ENCODE measurements at places on chromosomes 12 and 14.

GRCh38 chr14:96735526-96735925 is 61.7 kb upstream of the VRK1 start:
- no peak for DNase-seq

GRCh38 chr14:80522411-80522810 is 311.1 kb upstream of the DIO2 start:
- no peak for DNase-seq

DNA sequence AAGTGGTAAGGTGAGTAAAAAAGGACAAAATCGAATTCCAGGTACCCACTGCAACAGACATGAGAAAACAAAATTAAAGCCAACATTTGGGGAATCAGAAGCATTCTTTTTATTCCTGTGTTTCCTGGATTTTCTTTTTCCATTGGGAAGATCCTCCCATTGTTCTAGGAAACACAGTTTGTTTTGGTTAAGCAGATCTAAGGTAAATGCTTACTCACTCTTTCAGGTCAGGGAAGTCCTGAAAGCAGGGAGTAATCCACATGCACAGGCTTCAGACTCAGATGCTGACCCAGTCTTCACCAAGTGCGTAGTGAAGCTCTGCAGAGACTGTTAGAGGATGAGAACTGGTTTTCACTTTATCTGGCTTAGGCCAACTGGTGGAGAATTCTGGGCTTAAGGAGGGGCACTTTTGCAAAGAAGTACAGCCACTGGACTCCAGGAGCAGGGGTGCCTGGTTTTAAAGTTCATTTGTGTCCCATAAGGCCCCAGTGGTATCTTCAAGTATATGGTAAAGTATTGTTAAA is 57.7 kb downstream of the RPAP3 start:
- DNase-seq = no peak

GRCh38 chr14:76918782-76919394 is 92.7 kb downstream of the LRRC74A start:
- peak; percentile 56 for DNase-seq

- DNase-seq = no peak
These were observed 24.8 kb upstream of the FKBP4 start for GRCh38 chr12:2769866-2770533.

DNA sequence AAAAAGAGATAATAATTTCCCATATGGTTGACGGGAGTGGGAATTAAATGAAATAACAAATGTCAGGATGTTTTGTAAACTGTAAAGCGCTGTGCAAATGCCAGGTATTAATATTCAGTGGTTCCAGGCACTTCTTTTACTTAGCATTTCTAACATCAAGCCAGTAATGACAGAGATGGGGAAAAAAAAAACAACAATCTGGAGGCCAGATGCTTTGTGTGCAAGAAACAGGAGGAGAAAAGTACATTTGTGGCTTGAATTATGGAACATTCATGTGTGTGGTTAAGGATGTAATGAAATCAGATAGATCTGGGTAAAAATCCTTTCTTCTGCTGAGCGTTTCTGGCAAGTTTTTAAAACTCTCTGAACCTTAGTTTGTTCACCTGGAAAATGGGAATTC is 509.6 kb downstream of the FUT8 start:
- DNase-seq = no peak

- DNase-seq = no peak
These were observed 834.7 kb downstream of the GALC start for GRCh38 chr14:87158283-87158682.

DNA sequence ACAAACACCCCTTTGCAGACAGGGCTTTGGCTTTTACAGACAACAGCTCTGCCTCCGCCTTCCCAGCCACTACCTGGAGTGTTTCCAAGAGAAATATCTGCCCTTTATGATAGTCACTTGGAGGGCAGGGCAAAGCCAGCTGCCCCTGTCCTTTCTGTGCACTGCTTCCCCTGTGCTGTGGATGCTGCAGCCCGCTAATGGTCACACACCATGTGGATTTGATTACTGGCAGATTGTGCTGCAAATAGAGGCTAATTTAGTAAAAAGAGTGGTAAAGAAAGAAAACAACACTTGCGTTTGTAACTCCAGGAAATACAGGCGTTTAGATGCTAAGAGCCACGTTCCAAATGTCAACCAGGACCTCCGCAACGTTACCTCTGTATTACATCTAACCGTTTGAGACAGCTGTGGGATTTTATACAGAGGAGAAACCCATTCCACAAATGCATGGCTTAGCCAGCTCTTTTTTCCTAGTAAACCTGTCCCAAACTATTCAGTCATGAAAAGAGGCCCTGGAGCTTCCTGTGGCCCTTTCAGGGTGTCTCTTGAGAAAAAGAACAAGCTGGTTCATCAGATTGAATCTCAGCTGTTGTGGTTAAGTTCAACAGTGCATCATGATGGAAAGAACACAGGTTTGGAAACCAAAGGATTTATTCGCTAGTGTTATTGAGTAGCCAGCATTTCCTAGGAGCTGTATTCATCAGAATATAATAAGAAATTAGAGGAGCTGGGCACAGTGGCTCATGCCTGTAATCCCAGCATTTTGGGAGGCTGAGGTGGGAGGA is 30.1 kb upstream of the PWP1 start:
- no peak for DNase-seq

DNA sequence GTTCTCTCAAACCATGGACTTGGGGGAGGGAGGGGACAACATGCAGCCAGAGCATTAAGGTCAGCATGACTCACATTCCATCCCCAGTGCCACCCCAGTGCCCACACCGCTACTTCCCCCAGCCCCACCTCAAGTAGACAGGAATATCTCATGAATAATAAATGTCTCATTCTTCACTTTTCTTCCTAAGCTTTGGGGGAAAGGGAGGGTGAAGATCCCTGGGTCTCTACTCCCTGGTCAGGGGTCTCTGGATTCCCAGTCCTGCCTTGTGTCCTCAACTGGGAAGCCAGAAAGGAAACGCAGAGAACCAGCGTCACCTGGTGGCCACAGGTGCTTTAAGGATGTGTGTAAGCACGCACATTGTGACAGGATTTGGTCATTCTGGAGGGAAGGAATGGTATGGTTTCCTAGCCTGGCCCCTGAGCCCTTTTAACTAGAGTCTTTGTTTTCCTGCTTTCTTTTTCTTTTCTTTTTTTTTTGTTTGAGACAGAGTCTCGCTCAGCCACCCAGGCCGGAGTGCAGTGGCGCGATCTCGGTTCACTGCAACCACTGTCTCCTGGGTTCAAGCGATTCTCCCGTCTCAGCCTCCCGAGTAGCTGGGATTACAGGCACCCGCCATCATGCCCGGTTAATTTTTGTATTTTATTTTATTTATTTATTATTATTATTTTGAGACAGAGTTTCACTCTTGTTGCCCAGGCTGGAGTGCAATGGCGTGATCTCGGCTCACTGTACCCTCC is 3.4 kb downstream of the GPR84 start:
- peak; percentile 62 for DNase-seq

- DNase-seq = no peak
These were observed 210.1 kb downstream of the RGS6 start for GRCh38 chr14:72142328-72142727.

GRCh38 chr12:28540324-28540714 is 350.1 kb downstream of the CCDC91 start:
- no peak for DNase-seq

DNA sequence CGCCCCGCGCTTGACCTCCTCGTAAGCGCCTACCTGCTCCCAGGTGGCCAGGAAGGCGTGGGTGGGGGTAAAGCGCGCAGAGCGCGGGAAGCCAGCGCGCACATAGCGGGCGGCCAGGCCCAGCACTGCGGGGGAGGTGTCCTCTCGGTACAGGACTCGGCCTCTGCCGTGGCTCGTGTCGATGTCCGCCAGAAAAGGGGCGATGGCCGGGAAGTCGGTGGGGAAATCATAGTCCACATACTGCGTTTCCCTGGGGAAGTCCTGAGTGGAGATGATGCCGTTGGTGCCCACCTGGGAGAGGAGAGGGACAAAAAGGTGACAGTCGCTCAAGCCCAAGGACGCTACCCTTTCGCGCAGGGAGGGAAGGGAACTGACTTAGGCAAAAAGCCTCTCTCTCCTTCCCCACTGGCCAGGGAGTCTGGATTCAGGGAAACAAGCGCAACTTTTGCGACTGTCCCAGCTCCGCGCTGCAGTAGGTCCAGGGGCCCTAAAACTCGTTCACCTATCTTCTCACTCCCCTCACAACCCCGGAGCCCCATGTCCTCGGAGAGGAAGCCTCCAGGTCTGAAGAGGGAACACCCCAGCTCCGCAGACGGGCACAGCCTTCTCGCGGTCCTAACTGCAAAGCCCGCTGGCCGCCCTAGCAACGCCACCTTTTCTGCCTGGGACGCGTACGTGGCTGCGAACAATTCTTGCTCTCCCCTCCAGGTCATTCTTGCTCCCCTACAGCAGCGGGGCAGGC is 815 bp downstream of the NID2 start:
- DNase-seq = no peak

GRCh38 chr12:50706606-50707005 is 57.3 kb upstream of the ATF1 start:
- DNase-seq = no peak

GRCh38 chr12:113940357-113941207 is 25.5 kb downstream of the RBM19 start:
- no peak for DNase-seq

- DNase-seq = no peak
These were observed 50.3 kb downstream of the SYT1 start for GRCh38 chr12:78914859-78915331.

DNA sequence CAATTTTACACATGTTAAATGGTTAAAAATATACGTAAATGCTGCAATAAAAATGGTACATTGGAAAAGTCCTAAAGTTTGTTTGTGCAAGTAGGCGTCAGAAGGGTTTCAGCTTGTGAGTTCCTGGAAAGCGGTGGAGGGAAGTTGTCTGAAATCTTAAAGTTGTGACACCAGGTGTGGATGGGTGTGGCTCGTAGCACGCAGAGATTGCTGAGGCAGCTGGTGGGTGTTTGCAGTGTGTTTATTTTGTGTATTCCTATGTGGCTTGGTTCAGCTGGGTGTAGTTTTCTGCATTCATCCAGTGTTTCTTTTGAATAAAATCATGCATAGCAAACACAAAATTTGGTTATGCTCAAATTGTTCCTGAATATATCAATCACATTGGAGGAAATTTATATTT is 136.8 kb upstream of the TBX3 start:
- DNase-seq = no peak

GRCh38 chr12:124422570-124423523 is 128.0 kb downstream of the RFLNA start:
- DNase-seq = peak; percentile 54

- DNase-seq = no peak
These were observed 39.4 kb downstream of the TMTC1 start for GRCh38 chr12:29744365-29744764.

DNA sequence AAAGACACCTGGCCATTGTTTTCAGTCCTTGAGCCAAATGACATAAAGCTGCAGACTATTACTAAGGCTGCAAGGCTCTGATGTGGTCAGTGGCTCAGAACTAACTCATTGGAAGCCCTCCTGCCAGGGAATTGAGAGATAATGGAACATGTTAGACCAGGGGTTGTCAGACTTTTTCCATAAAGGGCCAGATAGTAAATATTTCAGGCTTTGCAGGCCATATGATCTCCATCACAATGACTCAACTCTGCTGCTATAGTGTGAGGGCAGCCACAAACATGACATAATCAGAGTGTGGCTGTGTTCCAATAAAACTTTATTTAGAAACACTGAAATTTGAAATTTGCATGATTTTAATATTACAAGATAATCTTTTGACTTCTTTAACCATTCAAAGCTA is 140.3 kb downstream of the TMEM30B start:
- DNase-seq = no peak

DNA sequence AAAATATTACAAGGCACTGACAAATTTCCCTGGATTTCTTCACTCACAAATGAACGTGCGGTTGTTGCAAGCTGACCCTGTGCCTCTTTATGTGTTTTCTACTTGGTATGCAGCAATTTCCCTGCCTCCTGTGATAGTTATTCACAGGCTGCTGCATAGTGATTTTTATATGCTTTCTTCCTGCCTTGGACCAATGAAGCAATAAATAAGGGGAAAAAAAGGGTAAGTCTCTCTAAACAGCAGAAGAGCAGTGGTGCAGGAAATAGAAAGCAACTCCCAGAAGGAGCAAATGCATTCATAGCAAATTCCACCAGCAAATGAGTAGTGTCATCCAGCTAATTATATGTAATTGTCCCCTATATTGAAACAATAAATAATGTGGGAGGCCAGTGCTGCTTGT is 737.9 kb downstream of the GALC start:
- DNase-seq = no peak

GRCh38 chr14:100384819-100385813 is 62.0 kb downstream of the SLC25A47 start:
- no peak for DNase-seq

GRCh38 chr12:84955298-84955697 is 42.7 kb upstream of the SLC6A15 start:
- no peak for DNase-seq

DNA sequence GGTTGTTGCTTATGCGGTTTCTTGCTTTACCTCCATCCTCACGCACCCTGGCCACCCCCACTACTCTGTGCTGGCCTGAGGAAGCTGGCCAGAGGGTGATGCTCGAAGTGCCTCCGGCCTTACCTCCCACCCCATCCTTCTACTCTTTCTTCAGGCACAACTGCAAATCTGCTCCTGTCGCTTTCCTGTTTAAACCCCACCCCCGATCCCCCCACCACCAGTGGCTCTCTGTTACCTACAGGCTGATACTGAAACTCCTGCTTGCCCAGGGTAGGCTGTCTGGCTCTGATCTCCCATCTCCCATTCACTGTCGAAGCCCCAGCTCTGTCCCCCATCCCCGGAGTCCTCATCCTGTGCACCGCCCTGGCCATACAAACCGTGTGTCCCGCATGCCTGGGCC is 111.5 kb downstream of the PRMT8 start:
- no peak for DNase-seq

GRCh38 chr14:104895786-104896661 is 28.7 kb upstream of the PLD4 start:
- no peak for DNase-seq

DNA sequence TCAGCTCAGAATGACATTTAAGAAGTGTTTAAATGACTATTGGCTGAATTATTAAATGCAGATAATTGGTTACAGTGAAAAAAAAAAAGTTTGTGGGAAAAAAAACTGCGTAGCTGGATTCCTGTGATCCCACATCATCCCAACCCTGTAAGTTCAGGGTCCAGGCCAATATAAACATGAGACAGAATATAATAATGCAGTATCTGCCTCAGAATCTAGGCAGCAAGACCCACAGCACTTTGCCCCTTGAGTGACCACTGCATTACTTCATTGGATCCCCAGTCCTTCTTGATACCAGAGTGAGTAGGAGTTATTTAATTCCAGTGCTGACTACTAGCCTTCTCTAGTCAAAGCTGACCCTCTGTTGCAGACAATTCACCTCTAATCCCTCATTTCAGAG is 272.6 kb downstream of the CCER1 start:
- DNase-seq = no peak

GRCh38 chr12:112149596-112149995 is 24.2 kb downstream of the TRAFD1 start:
- DNase-seq = no peak

- DNase-seq = no peak
These were observed 48.8 kb downstream of the SYNE2 start for GRCh38 chr14:63901434-63902085.

- no peak for DNase-seq
These were observed 30.3 kb downstream of the TRIP11 start for GRCh38 chr14:92009604-92010003.

- DNase-seq = no peak
These were observed 5.0 kb upstream of the CD63 start for GRCh38 chr12:55733858-55734257.

- DNase-seq = no peak
These were observed 107.2 kb downstream of the DUSP6 start for GRCh38 chr12:89245090-89245489.

GRCh38 chr12:90343966-90344365 is 611.0 kb downstream of the CCER1 start:
- DNase-seq = no peak

GRCh38 chr14:105943973-105944602 is 417.7 kb downstream of the TMEM121 start:
- DNase-seq = no peak

Data from HuH-7.5 (cell line).